PC-9 (cell line): ENCODE measurements at places on chromosomes 12 and 14. TPM values are rescaled to one million over a fixed set of nuclear protein-coding genes. Genes with fewer than 3 reads are reported as not detected.

LMO3 gene
- not detected in 2 replicates for total RNA-seq

C3AR1 gene
- not detected in 2 replicates for total RNA-seq

NGB gene
- total RNA-seq, result not detected in 2 replicates

KICS2 gene
- total RNA-seq, result 12.1 and 14.5 TPM in 2 replicates

ITPR2 gene
- total RNA-seq, result 16.2 and 26.0 TPM in 2 replicates
